Stimulated activated CD8-positive, alpha-beta memory T cell treated with anti-CD3 and anti-CD28 coated beads, Interleukin-2, amount 100 ng/mL, for 1 hour (primary cell): ENCODE measurements at places on chromosomes 5 and 9.

- no peak for DNase-seq
Observed at GRCh38 chr9:112699230-112699629, 18.7 kb downstream of the INIP start.

- DNase-seq, result no peak
Observed at GRCh38 chr5:32358611-32359010, 45.9 kb upstream of the MTMR12 start.

DNA sequence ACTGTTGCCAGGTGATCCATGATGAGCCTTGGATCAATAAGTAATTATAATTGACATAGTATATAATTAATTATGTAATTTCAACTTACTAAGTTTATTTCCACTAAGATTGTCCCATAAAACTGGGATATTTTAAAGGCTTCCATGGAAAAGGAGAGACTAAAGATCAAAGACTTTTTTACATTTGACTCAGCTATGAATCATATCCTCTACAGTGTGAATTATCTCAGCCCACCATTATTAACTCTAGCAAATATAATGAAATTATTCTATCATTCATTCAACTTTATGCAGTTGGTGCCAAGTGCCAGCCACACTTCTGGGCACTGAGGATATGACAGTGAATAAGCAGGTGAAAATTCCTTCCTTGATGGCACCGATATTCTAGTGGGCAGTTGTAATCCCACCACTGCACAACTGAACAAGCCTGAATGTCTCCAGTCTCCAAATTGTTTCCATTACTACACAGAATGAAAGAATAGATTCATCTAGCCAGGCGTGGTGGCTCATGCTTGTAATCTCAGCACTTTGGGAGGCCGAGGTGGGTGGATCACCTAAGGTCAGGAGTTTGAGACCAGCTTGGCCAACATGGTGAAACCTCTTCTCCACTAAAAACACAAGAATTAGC is 21.9 kb upstream of the TXN start:
- no peak for DNase-seq

- DNase-seq, result no peak
Observed at GRCh38 chr5:44332285-44332971, 56.8 kb downstream of the FGF10 start.

GRCh38 chr5:58699762-58700118 is 116.9 kb downstream of the RAB3C start:
- DNase-seq, result no peak

GRCh38 chr9:81031422-81032029 is 657.8 kb downstream of the TLE1 start:
- no peak for DNase-seq

DNA sequence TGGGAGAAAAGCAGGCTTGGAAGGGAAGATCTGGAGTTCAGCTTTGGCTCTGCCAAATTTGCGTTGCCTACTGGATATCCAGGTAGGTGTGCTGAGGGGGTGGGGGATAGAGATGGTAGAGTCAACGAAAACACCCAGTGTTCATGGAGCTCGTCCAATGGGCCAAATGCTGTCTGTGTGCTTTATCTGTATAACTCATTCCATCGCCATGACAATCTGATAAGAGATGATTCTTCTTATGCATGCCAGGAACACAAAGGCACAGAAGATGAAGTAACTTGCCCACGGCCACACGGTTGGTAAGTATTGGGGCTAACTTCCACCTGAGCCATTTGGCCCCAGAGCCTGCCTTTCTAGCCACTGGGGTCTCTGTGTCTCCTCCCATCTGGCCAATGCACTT is 53.2 kb downstream of the BOD1 start:
- DNase-seq, result no peak

DNA sequence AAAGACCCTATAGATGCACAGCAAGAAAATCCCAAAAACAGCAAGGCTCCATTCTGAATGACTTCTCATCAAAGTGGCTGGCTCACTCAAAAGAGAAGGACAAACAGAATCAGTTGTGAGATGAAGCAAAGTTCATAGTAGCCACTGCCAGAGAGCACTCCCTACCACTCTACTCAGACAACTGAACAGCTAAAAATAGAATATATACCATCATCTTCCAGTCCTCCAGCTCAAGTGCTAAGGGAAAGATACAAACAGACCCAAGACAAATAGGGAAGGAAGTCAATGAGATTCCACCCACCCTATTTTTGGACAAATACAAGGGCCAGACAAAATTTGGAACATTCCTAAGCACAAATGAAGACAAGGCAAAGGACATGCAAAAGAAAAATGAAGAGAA is 20.6 kb downstream of the GNAQ start:
- no peak for DNase-seq

DNA sequence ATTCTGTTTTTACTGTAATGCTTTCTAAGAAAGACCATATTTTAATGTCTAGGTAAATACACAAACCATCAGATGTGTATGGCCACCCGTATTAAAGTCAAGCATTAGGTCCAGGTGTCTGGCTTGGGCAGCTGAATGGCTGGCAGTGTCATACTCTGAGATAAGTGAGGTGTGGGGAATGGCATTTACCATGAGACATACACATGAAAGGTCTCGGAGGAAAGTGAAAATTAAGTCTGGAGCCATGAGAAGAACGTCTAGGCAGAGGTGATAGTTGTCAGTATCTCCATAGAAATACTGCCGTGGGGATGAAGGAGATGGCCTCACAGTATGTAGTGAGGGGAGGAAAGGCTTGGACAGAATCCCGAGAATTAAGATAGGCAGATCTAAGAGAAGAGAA is 164.3 kb downstream of the TLE4 start:
- DNase-seq, result no peak

GRCh38 chr5:135980620-135981019 is 25.8 kb upstream of the LECT2 start:
- no peak for DNase-seq

DNA sequence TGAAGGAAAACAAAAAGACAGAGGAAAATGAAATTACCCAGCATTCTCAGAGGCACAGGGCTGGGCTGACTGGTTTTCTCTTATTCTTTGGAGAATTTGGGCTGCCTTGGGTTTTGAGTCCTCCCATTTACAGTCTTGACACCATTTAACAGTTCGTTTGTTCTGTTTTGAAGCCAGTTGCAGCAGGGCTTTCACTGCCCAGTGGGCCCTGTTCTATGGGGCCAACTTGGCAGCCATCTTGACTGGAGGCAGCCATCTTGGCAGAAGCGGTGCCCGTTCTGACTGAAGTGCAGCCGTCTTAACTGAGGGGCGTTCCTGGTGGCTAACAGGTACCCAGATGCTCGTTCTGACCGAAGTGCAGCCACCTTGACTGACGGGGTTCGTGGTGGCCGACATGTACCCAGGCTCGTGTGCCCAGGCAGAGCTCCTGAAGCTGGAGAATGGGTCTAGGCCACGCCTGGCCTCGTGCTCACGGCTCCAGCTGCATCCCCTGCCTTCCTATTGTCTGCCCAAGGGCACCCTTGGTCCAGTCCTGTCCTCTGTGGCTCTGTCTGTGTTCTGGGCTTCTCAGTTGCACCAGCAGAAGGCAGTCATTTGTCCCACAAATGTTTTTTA is 164.4 kb downstream of the GAPVD1 start:
- no peak for DNase-seq

GRCh38 chr9:137948642-137949041 is 71.1 kb downstream of the CACNA1B start:
- no peak for DNase-seq

DNA sequence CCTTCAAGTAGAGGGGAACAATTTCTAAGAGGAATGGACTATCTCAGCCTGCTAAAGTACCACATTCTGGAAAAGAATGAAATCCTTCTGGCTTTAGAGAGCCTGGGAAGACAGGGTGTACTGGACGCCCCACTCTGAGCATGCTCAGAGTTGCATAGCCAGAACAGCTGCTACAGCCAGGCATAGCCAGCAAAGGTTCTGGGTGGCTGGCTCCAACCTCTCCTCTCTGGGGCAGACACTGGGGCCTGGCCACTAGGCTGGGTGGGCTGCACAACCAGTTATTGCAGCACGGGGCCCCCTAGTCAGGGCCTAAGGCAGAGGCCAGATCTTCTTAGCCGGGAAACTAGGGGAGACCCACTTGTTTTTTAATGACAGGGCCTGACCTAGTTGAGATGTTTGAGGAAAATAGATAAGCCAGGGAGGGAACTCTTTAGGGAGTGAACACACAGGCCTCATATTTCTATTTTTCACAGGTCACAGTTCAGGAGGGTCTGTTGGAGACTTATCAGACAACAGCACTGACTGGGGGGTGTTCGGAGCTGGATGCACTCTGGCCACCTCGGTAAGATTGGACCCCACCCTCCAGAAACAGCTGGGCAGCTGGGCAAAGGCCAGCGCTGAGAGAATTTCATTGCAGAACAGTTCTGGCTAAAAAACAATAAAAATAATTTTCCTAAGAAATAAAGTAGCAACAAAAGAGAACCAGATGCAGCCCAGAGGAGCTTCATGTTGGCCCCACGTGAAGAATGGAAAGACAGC is 142.9 kb downstream of the LPAR1 start:
- DNase-seq, result no peak

GRCh38 chr9:37034305-37034937 is 353 bp upstream of the PAX5 start:
- DNase-seq, result no peak

DNA sequence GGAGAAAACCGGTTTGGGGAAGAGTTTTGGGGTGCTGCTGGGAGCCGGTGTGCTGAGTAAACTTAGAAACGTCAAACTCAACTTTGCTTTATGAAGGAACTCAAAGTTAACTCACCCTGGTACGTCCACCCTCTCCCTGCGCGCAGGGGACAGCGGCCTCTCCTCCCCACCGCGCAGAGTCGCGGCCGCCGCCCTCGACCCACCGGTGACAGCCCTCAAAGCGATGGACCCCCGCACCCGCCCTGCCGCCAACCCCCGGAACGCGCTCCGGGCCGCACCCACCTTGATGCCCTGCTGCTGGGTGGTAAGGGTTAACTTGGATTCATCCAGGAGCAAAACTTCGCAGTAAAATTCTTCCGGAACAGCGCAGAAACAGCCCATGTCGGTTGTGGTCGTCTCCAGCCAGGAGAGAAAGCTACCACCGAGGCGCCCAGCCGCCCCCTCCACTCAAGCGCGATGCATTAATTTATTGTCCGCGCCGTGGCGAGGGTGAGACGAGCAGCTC is 366 bp downstream of the EPB41L4A start:
- no peak for DNase-seq

DNA sequence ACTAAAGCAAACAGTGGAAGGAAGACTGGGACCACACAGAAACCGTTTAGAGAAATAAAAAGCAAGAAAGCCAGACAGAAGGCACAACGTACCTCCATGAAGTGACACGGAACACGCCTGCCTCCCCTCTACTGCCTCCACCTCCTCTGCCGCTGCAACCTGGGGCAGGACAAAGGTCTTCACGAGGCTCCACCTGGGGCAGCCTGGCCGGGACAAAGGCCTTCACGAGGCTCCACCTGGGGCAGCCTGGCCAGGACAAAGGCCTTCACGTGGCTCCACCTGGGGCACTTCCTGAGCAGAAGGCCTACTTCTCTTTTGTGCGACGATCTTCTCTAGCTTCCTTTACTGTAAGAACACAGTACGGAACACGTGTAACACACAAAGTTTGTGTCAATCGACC is 11.7 kb downstream of the QSOX2 start:
- no peak for DNase-seq

GRCh38 chr5:61901997-61902396 is 404.0 kb upstream of the KIF2A start:
- no peak for DNase-seq

- DNase-seq, result no peak
Observed at GRCh38 chr9:14214693-14215092, 99.2 kb downstream of the NFIB start.

- no peak for DNase-seq
Observed at GRCh38 chr5:124139477-124139876, 607.0 kb downstream of the ZNF608 start.

DNA sequence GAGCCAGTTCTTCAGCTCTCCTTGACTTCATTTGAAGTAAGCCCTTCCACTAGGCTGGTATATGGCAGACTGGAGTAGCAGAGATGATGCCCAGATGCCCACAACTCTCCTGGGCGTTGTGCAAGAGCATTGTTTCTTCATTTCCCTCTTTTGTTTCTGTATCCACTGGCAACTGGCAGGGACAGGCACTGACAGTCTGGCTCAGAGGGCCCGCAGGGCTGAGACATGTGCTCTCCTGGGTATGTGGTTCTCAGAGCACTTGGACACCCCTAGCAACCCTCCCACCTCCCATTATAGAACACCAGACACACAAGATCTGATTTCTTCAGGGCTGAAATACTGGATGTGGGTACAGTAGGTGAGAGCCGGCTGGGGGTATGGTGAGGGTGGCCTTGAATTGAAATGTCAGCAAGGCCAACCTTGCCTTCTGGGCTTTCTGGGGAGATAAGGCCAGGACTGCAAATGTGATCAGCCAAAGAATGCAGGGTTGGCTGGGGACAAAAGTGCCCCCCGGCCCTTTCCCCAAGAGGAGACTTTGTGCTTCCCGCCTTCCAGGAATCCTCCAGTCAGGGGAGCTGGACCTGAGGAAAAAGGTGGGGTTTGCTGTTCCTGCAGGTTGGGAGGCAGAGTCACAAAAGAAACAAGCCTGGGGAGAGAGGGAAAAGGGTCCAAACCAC is 28.6 kb upstream of the CTNNA1 start:
- no peak for DNase-seq

DNA sequence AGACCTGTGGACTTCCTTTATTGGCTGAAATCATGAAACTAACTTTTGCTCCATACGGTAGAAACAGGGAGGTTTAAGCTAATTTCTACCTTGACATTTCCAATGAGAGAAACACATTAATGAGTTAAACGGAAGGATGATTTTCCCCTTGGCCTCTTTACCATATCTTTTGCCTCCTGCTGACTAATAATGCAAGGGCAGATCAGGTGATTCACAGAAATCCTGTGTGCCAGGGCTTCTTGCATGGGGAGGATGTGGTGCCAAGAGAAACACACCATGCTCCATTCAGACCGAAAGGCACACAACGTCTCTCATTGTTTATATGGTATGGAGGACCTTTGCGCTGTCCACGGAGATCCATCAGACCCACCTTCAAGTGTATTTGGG is 17.4 kb upstream of the PRLR start:
- no peak for DNase-seq

GRCh38 chr9:38141746-38142591 is 72.9 kb upstream of the SHB start:
- DNase-seq, result no peak

DNA sequence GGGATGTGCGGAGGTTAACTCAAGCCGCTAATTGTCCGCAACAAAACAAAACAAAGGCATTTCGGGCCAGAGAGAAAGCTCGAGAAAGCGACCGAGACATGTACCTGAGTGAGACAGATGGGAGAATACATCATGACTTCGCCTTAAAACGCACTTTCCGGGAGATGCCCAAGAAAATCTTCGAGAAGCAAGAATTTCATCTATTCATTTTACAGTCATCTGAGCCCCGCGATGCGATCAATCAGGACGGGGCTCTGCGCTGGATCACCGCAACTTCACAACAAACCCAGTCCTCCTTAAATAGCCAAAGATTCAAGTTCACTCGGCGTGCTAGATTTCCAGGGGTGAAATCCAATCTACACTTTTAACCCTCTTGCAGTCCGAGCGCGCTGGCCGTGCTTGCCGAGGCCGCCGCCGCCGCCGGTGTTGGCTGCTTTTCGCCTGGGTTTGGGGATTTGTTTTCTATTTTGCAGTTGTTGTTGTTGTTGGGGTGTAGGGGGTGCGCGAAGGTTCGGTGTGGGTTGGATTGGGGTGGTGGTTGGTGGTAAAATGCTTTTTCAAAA is 482 bp downstream of the NFIB start:
- DNase-seq, result no peak
